AG04450 (cell line): ENCODE measurements at places on chromosomes 6 and 20.

DNA sequence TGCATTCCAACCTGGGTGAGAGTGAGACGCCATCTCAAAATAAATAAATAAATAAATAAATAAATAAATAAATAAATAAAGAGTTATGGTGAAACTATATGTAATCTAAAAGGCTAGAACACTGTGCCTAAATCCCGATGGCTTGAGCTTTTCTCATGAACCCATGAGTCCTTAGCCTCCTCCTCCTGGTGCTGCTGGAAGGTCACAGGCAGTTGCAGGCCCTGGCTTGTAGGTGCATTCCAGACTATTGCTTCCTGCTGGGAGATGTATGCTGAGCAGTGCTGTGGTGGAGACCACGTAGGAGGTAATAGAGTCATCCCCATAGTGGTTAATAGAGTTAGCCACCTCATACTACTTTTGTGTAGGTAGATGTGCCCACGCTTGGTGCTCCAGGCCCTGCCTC, 12.5 kb downstream of the PTK7 start:
- DNase-seq: no peak

- no peak for DNase-seq
Observed at GRCh38 chr6:33103776-33104175, 28.0 kb downstream of the HLA-DPB1 start.

DNA sequence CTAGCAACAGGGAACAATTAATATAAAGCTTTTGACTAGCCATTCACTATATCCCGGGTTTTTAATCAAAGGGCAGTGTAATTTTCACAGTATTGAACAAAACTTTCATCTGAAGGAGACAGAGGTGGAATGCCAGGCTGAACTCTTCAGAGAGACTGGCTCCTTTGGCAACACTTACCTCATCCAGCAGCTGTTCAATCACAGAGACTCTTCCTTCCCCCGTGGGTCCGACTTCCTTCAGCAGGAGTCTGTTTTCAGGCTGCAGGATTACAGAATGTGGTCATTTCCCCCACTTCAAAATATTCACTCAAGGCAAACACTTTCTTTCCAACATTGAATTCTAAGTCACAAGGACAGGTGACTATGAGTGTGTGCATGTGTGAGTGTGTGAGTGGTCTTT, 76.6 kb downstream of the DZANK1 start:
- DNase-seq: no peak

DNA sequence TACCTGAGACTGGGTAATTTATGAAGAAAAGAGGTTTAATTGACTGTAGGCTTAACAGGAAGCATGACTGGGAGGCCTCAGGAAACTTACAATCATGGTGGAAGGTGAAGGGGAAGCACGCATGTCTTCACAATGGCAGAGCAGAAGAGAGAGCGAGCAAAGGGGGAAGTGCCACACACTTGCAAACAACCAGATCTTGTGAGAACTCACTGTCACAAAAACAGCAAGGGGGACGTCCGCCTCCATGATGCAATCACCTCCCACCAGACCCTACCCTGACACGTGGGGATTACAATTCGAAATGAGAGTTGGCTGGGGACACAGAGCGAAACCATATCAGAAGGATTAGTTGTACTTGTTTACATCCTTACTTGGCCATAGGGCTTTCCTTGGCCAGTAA, 49.7 kb downstream of the FIG4 start:
- no peak for DNase-seq

DNA sequence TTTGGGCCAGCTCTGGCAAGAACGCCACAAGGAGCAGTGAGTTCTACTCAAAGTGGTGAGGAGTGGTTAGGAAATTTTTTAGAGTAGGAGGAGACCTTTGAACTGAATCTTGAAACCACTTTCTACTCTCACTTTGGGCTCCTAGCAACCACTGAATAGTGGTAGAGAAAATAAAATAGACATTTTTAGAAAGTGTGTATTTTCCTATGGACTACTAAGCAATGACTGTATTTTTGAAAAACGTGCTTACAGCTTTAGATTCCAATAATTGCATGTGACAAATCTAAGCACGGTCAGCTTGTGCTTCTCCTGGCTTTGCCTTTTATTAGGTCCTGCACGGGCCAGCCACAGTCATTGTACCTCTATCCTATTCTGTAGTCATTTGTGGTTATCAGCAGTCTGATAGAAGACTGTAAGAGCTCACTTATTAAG, 8.7 kb upstream of the IFNGR1 start:
- no peak for DNase-seq

DNA sequence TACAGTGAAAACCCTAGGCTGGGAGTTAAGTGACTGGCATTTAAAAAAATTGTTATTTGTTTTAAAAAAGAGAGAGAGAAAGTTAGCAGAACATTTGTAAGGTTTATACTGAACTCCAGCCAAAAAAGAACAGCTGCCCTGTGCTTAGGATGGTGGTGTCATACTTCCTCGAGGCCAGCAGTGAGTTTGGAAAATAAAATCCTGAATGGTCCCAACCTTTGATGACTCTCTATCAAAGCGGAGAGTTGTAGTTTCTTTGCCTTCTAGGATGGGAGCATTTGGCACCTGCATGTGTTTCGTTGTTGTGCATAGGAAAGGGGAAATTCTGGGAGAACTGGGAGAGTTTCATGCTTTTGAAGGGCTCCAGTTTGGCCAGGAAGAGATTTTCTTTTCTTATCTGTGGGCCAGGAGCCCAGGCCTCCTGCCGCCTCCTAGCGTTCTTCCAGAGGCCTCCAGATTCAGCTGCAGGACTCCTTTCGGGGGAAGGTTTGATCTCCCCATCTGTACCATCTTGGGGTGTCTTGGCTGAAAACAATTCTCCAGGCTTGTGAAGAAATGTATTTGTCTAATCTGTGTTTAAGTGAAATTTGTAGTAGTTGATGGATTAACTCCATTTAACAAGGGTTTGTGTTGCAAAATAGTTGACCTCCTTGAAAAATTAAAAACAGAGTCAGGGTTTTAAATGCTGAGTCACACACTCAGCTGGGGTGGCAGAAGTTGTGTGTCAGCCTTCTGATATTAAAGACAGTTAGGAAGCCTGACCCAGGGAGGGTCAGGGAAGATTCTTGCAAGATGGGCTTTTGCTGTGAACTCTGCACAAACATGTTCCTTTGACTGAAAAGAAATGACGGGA, 63.4 kb downstream of the TXNDC5 start:
- DNase-seq: peak; percentile 18

- DNase-seq: no peak
Observed at GRCh38 chr20:61690993-61691838, 374.5 kb downstream of the TAF4 start.

DNA sequence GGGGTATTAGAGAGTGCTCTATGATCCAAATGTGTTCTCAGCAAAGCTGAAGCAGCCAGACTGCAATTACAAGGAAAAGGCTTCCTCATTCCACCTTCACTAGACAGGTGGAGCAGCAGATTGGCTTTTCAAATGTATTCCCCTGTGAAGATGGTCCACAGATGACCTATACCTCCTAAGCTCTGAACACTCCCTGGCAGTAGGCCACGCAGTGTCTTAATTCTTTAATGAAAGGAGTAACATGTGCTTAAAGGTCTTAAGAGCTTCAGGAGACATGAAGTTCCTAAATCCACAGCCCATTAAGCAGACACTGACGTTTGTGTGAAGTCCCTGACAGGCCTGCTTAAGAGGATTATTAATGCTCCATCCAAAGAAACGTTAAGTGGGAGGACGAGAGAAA, 138.9 kb upstream of the NUP153 start:
- no peak for DNase-seq

GRCh38 chr6:110541701-110542309, 65.4 kb upstream of the SLC22A16 start:
- no peak for DNase-seq

- peak; percentile 76 for DNase-seq
Observed at GRCh38 chr20:19784511-19785172, 26.6 kb downstream of the RIN2 start.

GRCh38 chr6:141510803-141511202, 621.9 kb upstream of the GJE1 start:
- DNase-seq: no peak

- DNase-seq: no peak
Observed at GRCh38 chr20:9054176-9054575, 14.7 kb upstream of the PLCB4 start.

GRCh38 chr6:70412252-70413113, 825 bp upstream of the FAM135A start:
- no peak for DNase-seq

- no peak for DNase-seq
Observed at GRCh38 chr6:84749181-84749580, 15.2 kb downstream of the TBX18 start.

DNA sequence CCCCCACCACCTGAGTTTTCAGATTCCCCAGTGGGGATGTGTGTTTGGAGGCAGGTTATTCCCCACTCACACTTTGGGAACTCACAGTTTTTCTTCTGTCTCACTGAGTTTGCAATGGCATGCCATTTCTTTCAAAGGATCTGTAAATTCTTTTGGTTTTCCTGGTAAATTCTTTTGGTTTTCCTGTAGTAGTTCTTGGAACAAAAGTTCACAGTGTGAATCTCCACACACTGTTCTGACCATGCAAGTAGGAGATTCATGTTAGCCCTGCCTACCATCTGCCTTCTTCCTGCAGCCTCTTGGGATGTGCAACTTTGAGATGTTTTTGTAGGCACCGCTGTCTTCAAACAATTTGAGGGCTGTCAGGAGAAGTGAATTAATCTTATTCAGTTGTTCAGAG, 165.6 kb upstream of the OGFRL1 start:
- no peak for DNase-seq

- DNase-seq: no peak
Observed at GRCh38 chr20:58449681-58450221, 60.7 kb downstream of the VAPB start.

GRCh38 chr6:104956731-104957294, at the start of gene LIN28B:
LIN28B (plus strand) TSS chr6:104957107; CDS start chr6:104957251, 144 bp downstream.
- no peak for DNase-seq

DNA sequence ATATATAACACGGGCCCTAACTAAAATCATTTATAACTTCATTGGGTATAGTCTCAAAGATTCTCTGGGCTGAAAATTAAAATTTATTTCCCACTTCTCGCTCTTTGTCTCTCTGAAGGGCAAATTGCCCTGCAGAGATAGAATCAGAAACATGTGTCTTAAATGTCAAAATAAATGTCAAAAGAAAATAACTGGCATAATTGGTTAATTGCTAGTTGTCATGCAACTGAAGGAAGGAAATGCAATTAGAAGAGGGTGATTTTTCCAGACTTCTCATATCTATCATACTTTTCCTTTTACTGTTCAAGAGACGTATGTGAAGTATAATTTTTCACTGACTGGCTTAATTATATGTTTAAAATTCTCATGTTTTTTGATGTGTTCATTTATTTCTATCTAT, 80.3 kb upstream of the HMGCLL1 start:
- no peak for DNase-seq

DNA sequence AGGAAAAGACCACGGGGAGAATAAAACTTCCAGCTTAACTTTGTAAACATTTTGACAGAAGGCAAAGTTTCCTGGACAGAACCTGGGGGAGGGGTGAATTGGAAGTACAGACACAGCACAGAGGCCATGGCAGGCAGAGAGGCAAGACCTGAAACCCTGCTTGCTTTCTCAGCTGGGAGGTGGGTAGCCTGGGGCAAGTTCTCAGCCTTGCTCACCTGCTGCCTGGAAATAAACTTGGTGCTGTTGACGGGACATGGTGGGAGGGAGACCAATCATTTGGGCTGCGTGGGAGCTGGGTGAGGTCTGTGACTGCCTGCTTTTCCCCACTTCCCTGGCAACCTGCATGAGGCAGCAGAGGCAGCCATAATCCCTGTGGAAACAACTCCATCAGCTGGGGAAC, 221.3 kb downstream of the MOXD1 start:
- DNase-seq: no peak

DNA sequence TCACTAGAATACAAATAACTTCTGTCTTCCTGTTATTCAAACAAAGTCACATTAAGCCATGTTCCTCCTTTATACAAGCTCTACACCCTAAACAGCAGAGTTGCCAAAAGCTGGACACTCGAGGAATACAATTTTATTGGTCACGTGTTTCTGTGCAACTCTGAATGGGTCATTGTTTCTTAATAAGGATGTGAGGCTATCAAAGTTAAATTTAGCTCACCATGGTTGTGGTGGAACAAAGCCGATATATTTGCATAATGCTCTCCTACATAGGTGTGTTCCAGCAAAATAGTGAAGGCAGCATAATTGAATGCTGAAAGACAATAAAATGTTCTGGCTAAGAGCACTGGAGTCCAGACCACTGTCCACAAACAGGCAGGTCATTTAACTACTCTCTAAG, 36.9 kb upstream of the CD2AP start:
- no peak for DNase-seq

GRCh38 chr6:21501815-21502214, 91.7 kb upstream of the SOX4 start:
- DNase-seq: no peak

DNA sequence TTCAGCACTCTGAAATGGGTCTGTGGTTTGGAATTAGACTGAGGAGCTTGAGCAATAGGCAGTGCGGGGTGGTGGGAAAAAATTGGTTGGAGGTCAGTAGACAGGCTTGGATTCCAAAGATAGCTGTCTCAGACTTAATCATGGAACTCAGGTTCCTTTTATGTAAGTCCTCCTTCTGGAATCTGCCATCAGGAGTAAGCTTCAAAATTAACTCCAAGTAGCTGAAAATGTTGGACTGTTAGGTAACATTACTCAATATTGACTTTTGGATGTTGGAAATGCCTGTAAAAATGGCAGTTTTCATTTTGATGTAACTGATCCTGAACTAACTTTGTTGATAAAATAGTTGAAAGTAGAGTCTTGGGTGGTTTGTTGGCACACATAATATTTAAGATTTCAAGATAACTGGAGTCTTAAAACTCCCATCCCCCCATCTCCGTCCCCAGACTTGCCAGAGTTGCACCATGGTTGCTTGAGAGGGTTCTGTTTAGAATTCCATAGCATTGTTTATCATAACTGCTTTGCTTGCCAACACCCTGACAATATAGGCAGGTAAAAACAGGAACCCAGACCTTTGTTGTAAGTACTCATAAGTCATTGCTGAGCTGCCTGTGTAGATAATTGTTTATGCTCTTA, 83.0 kb downstream of the PHF20 start:
- DNase-seq: no peak

DNA sequence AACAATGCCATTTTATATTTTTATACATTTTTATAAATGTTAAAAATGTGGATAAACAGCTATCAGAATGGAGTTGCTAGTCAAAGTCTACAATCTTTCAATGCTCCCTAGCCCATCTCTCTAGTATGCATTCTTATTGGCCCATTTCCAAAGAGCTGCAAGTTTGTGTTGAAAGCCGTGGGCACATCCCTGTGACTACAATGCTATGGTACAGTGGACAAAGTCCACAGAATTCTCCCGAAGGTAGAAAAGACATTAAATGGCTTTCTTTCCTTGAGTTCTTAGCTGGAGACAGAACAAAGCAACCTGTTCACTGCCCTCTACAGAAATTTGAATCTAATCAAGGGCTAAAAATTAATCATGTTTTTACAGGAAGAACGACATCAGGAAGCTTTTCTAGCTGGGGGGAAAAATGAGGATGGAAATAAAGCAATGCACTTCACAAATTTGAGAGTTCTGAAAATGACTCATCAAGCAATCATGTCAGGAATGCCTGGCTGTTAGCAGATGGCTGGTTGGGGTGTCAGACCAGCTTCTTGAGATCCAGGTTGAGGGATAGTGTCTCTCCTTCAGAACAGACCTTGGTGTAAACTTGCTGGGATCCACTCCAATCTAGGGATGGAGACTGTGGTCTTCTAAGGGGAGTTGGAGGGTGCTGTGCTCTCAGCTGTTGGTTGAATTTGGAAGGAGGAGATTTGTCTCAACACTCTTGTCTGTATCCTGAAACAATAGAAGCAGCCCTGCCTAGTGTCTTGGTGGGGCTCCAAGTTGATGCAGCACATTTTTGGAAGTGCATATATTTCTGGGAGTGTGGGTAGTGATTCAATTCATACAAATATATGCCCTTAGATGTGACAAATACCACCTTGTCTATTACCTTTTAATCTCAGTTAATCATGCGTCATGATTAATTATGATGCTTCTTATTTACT, 143.4 kb upstream of the PHACTR1 start:
- DNase-seq: no peak
